ENCODE measurements at places on chromosomes 4 and X. TPM values are rescaled to one million over a fixed set of nuclear protein-coding genes. Genes with fewer than 3 reads are reported as not detected.

The BEX5 gene
- total RNA-seq: 0.30 TPM

The FGF13 gene
- total RNA-seq: 6.2 TPM

The THAP6 gene
- total RNA-seq: 8.9 TPM

The SSX4 gene
- total RNA-seq: not detected

The NEUROG2 gene
- total RNA-seq: not detected

The ATOH1 gene
- not detected for total RNA-seq

The TIGD4 gene
- total RNA-seq: 0.08 TPM

The TRMT10A gene
- 4.7 TPM for total RNA-seq

The AFM gene
- total RNA-seq: not detected

The NSG1 gene
- 35.2 TPM for total RNA-seq

The CFAP99 gene
- not detected for total RNA-seq

The VEGFD gene
- total RNA-seq: under 0.01 TPM

The TREX2 gene
- total RNA-seq: 2.9 TPM

The NUDT10 gene
- total RNA-seq: 1.1 TPM

The FGB gene
- not detected for total RNA-seq

The TCEAL4 gene
- total RNA-seq: 64.1 TPM

The ADGRG4 gene
- total RNA-seq: not detected

The USP17L20 gene
- not detected for total RNA-seq

The XAGE1A gene
- not detected for total RNA-seq

The MED28 gene
- 6.2 TPM for total RNA-seq

The CD38 gene
- not detected for total RNA-seq

The C4orf50 gene
- not detected for total RNA-seq

The ODAM gene
- not detected for total RNA-seq

The BMX gene
- 0.53 TPM for total RNA-seq

The TLR10 gene
- total RNA-seq: not detected

The GAGE1 gene
- not detected for total RNA-seq

The PARM1 gene
- total RNA-seq: 0.70 TPM

The TRIM75 gene
- total RNA-seq: not detected

The ARHGAP6 gene
- total RNA-seq: 1.6 TPM

The NDUFB11 gene
- 36.4 TPM for total RNA-seq

The MAGEC2 gene
- not detected for total RNA-seq

The SSX4B gene
- total RNA-seq: not detected

The RRH gene
- total RNA-seq: 0.08 TPM

The PCYT1B gene
- total RNA-seq: under 0.01 TPM

The CNKSR2 gene
- 5.3 TPM for total RNA-seq

The TIGD2 gene
- total RNA-seq: 2.7 TPM

The PASD1 gene
- not detected for total RNA-seq

The GNRHR gene
- total RNA-seq: not detected

The EDA2R gene
- total RNA-seq: 15.3 TPM

The KCND1 gene
- 0.59 TPM for total RNA-seq

The CT45A6 gene
- total RNA-seq: not detected

Data from smooth muscle cell of the coronary artery (primary cell).